SW 1271 (cell line): ENCODE measurements at places on chromosomes 6 and 20.

DNA sequence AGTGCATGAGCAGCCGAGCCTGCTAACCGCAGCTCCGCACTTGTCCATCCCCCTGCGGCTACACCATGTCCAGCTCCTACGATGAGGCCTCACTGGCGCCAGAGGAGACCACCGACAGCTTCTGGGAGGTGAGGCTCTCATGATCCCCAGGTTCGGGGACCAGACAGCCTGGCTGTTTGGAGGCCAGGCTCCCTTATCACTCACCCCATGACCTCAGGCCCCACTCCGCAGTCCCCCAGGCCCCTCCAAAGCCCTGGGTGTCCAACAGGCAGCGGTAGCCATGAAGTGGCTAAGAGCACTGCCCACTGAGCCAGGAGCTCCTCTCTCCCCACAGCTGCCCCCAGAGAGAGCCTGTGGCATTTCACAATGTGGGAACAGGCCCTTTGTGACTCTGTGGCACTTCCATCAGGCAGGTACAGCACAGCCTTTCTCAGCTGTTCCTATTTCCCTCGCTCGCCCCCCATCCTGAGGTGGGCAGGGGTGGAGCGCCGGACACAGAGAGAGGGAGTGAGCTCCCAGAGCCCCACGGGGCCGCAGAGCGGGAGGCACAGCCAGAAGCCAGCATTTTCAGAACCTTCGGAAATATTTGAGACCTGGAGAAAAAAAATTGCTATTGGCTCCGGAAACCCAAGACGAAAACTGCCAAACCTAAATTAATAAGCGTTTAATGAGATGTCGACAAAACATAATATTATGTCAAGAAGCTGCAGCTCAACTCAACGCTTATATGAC lies 29.7 kb downstream of the SPDEF start:
- no peak for DNase-seq

DNA sequence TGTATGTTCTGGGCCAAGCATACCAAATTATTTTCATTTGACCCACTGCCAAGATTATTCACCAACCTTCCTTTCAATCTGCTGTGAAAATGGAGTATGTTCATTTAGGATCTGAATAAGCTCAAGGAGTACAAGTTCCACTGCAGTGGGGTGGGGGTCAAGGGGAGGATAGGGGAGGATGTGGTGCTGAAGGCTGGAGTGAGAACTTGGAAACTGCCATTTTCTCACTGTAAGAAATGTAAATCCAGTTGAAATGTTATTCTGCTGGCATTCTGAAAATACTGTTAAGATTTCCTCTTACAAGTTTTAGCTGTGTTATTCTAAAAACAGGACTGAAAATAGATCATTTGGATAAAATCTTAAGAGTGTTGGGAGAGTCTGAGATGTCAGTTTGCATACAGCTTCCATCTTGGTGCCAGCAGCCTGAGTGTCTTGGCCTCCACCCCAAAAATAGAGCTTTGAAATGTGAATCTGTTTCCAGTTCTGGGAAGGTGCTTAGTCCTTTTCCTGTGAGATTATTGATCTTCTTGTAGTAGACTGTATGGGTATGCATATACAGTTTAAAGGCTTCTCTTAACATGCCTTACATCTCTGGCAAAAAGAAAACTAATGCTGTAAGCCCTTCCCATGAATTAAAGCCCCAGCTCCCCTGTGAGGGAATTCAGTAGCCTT lies 84.3 kb downstream of the CTNNBL1 start:
- no peak for DNase-seq

GRCh38 chr6:143697076-143697800 lies 19.5 kb downstream of the PHACTR2 start:
- DNase-seq: no peak

GRCh38 chr20:39877788-39878187 lies 811.2 kb downstream of the MAFB start:
- no peak for DNase-seq

GRCh38 chr20:45419188-45420091 lies 3.5 kb downstream of the PIGT start:
- DNase-seq: no peak

- no peak for DNase-seq
These were observed 98.9 kb downstream of the FAM120B start for GRCh38 chr6:170405311-170405975.

DNA sequence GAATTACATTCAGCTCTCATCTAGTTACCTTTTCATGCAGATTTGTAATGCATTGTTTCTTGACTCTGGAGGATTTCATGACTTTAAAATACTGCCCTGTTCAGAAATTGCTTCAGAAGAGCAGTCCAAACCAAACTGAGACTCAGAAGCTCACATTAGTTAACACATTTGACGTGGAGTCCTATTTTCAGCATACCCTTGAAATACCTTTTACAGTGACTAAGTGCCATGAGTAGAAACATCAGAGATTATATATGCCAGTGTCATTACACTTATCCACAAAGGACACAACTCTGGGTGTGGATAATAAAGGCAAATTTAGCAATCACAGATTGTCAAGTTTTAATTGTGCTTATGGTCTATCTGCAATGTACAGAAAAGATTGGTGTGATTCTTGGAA lies 459.6 kb downstream of the FRK start:
- no peak for DNase-seq

DNA sequence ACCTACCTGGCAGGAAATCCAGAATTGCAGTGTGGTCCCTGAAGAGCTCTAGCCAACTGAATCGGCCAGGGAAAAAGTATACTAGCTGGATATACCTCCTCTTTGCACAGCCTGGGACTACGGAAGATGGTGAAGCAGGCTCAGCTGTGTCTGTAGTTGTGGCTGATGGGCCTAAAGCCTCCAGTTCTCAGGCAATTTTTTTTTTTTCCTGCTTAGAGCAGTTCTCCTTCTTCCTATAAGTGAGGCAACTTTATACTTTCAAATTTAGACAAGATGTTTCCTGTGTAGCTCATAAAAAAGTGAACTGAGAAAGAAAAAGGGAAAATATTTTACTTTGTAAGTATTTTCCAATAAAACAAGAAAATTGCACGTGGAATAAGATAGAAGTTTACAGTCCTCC lies 172.9 kb downstream of the CARMIL1 start:
- no peak for DNase-seq

DNA sequence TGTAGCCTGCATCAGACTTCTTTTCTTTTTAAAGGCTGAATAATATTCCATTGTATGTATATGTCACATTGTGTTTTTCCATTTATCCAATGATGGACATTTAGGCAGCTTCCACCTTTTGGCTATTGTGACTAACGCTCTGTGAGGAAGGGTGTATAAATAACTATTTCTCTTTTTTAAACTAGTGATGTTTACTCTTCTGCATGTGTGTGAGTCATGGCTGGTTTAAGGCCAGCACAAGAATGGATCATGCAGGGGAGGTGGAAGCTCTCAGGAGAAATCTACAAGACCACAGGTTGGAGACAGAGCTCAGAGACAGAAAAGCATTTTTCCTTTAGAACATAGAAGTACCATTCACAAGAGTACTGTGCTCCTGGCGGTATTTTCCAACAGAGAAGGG lies 307.2 kb downstream of the SOX4 start:
- no peak for DNase-seq
